Stimulated activated CD8-positive, alpha-beta memory T cell treated with anti-CD3 and anti-CD28 coated beads, Interleukin-7, amount 100 ng/mL, for 4 hours (primary cell): ENCODE measurements at places on chromosomes 3 and 15.

DNA sequence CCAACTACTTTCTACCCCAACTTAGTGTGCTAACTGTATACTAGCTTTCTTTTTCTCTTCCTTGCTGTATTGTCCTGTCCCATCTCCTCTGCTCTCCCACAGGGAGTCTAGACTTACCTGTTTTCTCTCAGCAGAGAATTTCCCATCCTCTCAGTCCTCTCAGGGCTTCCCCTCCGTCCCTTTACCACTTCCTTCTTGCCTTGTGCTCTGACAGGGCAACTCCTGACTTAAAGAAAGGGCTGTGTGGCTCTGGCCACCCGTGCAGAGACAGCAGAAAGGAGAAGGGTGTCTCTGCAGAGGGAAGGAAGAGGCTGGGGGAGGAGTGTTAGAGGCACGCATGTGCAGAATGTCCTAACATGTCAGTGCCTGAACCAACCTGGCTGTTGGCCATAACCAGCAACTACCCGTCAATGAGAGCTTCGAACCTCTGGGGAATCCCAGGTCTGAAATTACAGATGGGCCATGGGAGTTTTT lies at the start of gene GCSAM:
TSS of gene GCSAM (minus strand) at position 274 of the 474 bp plus-strand sequence. CDS start at position 146, 128 bp downstream.
- peak; percentile 46 for DNase-seq

GRCh38 chr3:112689385-112689784 lies 48.4 kb upstream of the CCDC80 start:
- no peak for DNase-seq

DNA sequence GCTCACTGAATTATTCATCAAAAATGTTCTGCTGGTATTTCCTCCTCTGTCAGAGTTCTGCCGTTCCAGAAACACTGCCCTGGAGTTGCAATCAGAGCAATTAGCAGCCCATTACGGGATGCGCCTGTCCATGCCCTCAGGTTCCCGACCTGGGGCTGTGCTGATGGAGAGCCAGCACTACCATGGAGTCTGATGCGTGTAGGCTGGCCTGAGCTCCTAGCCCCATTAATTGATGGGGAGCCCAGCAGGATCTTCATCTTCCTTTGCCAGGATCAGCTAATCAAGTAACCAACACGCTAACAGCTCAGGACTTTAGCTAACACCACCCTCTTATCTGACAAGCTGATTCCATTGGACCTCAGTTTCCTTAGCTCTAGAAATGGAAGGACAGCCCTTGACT lies 164.2 kb downstream of the ABHD5 start:
- no peak for DNase-seq

DNA sequence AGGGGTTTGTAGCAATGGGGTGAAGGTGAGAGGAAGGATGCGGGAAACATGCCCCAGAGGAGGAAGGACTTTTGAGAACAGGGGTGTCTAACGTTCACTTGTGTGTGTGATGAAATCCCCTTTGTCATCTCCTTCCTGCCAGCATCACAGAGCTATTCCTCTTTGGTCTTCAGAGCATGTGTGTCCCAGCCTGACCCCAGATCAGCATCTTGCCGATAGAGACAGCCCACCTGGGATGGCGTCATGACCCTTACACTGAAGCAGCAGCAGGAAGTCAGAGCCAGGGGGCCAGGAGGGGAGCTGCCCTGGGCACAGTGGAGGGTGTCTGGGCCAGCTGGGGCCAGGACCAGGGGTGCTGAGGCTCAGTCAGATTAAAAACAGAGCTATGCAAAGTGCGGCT lies 29.9 kb upstream of the GRIP2 start:
- no peak for DNase-seq

DNA sequence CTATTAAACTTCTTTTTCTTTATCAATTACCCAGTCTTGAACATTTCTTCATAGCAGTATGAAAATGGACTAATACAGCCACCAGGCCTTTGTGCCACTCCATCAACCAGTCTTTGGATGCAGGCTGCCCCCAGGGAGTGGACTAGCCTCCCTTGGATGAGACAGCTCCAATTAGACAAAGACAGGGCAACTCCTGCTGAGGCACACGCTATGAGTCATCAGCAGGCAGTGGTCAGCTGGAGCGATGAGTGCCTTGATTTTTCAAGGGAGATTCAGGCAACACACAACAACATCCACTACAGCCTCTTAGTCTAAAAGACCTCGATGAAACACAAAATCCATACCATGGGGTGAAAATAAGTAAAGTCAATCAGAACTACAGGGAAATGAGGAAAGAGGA lies 160.1 kb downstream of the ARRDC4 start:
- DNase-seq, result no peak

- DNase-seq, result no peak
Measured at GRCh38 chr15:89888214-89888804, 5.5 kb downstream of the AP3S2 start.

GRCh38 chr3:40723083-40723660 lies 198.4 kb downstream of the ZNF621 start:
- no peak for DNase-seq

DNA sequence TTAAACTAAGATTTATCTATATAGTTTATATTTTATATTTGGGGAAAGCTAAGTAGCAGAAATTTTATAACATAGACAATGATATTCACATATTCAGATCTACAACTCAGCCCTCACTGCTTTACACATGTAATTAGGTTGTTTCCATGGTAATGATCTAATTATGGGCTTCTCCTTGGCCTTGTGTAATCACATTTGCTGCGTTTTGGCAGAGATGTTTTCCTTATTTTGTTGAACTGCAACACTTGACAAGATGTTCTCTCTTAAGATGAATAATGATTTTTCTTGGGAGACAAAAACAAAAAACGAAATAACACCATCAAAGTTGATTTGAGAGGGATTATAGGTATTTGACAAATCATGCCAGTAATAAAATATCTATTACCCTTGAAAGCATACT lies 635.6 kb upstream of the TBL1XR1 start:
- no peak for DNase-seq

- DNase-seq, result no peak
Measured at GRCh38 chr3:27723815-27724458, 1.8 kb upstream of the EOMES start.

- no peak for DNase-seq
Measured at GRCh38 chr3:195394700-195395099, 48.1 kb downstream of the ACAP2 start.

- no peak for DNase-seq
Measured at GRCh38 chr15:34754674-34755418, at the start of gene GJD2. TSS of gene GJD2 (minus strand) at chr15:34754998. CDS start at chr15:34754488, 510 bp downstream.

GRCh38 chr3:53843195-53844177 lies 2.7 kb downstream of the CHDH start:
- DNase-seq, result no peak

GRCh38 chr3:58422756-58423325 lies 10.8 kb downstream of the PDHB start:
- DNase-seq, result no peak

DNA sequence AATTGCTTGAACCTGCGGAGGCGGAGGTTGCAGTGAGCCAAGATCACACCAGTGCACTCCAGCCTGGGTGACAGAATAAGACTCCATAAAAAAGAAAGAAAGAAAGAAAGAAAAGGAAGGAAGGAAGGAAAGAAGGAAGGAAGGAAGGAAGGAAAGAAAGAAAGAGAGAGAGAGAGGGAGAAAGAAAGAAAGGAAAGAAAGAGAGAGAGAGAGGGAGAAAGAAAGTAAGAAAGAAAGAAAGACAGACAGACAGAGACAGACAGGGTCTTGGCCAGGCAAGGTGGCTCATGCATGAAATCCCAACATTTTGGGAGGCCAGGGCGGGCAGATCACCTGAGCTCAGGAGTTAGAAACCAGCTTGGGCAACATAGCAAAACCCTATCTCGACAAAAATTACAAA lies 16.4 kb upstream of the DAG1 start:
- DNase-seq, result no peak
